Effector memory CD8-positive, alpha-beta T cell (primary cell): ENCODE measurements at places on chromosomes 7 and 10.

DNA sequence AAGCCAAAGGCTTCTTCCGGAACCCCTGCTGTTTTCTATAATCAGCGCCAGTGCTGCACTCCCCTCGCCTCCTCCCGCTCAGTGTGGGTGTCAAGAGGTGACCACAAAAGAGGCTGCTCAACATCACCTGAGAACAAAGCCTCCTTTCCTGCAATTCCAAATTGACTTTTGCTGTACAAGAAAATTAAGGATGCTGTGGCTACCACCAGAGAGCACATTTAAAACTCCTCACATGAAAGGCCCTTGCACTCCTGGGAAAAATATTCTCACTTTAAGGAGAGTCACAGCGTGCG, 96.4 kb downstream of the HIPK2 start:
- DNase-seq, result no peak

GRCh38 chr10:128579901-128580300, 453.7 kb upstream of the MKI67 start:
- DNase-seq, result no peak

DNA sequence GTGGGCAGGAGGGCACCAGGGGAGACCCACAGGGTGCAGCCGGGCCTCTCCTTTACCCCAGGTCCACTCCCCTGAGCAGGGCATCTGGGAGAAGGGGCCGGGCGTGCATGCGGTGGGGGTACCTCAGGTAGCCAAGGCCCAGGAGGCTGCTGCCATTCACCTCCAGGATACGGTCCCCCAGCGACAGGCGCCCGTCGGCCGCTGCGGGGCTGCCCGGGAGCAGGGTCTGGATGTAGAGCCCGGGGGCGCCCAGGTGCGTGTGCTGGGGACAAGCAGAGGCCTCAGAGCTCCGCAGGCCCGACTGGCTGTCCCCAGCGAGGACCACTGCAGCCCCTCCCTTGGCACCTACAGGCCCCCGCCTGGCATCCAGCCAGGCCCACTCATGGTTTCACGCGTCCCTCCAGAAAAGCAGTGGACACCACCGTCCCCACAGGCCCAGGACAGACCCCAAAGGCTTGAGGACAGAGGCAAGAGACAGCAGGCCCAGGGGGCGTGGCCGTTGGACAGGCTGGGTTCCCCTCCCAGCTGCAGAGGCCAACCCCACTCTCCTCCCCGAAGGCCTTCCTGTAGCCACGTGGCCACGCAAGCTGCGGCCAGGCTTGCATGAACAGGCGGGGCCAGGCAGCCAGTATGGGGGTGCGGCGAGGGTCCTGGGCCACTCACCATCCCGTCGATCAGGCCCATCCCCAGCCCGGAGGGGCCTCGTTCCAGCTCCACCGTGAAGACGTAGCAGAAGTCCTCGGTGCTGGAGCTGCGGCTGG, 24.3 kb downstream of the AP5Z1 start:
- DNase-seq, result no peak

GRCh38 chr7:98826811-98827231, 43.0 kb downstream of the TMEM130 start:
- DNase-seq, result no peak

DNA sequence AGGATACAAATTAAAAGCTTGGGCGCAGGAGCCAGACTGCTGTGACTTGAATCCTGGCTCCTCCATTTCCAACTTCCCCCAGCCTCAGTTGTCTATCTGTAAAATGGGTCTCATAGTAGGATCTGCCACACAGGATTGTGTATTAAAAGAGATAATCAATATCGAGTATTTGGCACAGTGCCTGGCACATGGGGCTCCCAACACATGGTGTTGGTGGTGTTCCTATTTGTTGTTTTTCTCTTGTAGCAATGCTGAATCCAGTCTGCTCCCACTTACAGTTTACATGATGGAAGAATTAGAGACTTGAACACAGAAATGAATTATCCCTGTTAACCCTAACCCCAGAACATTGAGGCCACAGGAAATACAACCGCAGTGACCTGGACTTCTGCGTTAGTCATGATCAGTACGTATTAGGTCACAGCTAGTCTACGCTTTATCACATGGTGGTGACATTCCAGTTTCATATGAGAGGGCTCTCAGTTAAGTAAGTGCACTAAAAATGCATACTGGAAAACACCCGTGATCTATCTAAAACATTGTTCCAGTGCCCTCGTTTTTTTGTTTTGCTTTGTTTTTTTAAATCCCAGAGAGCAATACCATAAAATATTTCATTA, 169.5 kb upstream of the KLF14 start:
- DNase-seq, result no peak

DNA sequence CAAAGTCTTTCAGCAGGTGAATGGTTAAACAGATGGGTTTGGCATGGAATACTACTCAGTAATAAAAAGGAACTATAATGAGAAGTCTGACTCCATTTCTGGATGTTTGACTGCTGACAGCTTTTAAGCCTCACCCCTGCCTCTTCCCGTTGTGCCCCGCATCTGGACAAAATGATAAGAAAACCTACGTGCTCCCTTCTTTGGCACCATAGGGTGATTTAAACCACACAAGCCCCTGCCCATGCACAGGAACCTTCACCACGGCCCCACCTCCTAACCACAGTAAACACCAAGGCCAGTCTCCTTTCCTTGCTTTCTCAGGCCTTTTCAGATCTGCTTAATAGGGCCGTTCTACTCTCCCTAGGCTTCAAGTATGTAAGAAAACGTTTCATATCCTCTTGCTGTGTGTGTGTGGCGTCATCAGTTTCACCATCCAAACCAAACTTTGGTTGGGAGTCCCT, 47.1 kb upstream of the UBN2 start:
- no peak for DNase-seq

GRCh38 chr7:150934045-150934766, 43.9 kb downstream of the KCNH2 start:
- no peak for DNase-seq

- DNase-seq, result no peak
These were observed 10.5 kb downstream of the NOD1 start for GRCh38 chr7:30468041-30468440.

DNA sequence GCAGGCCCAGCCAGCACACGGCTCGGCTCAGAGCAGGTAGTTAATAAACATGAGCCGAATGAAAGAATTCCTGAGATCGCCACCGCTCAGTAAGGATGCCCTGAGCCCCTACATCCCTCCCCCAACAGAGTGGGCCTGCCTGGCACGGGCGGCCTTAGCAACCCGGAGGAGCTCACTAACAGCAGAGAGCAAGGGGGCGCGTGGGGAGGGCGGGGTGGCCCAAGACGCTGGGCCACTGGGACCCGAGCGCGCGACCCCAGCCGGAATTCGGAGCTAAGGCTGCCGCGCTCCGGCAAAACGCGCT, 403 bp upstream of the ENO4 start:
- no peak for DNase-seq

DNA sequence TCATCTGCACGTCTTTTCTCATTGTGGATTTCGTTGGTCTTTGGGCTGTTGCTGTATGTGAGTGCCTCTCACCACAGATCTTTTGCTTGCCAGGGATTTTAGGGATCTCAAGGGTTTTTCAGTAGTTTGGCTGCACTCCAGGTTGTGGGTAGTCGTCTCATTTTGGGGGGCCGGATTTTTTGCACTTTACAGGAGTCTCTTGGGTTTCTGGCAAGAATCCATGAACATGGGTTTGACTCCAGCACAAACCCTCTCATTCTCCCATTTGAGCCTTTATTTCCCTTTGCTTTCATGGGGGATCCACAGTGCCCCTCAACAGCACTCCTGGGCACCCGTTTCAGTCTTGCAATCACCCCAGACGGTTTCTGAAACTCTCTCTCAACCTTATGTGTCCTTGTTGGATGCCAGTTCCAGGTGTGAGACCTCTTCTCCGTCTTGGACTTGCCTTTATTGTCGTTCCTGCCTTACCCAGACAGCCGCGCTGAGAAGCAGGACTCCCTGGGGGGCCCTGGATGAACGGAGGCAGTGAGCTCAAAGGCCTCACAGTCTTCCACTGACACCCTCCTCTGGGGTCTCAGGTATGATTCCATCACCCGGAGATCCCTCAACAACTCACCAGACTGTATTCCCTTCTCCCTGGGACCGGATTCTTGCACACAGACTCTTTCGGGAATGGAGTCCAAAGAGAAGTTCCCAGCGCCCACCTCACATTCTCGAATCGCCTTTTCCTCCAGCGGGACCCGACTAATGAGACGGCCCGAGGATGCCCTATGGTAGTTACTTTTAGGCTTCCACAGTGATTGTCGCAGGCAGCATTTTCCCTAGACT, 18.8 kb upstream of the ZNF273 start:
- DNase-seq, result no peak

GRCh38 chr7:1943933-1944618, 274.0 kb downstream of the ELFN1 start:
- DNase-seq, result no peak

DNA sequence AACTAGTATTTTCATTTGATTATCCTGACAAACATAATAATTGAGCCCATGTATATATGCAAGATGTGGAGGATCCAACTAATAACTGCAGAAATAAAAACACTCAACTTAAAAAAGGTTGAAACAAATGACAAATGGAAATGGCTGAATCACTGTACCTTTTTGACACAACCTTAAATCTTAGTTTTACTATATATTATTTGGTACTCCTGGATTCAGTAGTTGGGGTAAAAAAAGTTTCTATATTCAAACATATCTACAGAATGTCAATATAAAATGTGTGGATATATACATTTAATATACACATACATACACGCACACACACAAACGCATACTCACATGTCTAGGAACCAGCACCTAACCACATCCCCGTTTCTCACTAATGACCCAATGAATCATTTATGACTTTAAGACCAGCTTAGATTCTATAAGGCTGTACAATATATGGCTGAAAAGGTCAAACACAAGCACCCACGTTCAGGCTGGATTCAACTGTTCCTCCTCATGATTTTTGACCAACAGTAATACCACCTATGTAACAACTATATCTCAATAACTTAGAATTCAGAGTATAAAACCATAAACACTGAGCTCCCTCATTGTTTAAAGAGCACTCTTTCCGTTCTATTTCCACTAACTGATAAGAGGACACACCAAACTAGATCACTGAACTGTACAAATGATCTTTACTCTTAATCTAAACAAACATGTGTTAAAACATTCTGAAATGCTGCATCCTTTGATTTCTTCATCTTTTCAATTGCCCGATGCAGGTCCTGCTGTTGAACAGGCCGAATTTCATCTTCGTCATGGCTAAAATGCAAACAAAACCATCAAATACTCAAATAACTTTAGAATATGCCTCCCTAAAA, 63.8 kb downstream of the ATAD1 start:
- no peak for DNase-seq

DNA sequence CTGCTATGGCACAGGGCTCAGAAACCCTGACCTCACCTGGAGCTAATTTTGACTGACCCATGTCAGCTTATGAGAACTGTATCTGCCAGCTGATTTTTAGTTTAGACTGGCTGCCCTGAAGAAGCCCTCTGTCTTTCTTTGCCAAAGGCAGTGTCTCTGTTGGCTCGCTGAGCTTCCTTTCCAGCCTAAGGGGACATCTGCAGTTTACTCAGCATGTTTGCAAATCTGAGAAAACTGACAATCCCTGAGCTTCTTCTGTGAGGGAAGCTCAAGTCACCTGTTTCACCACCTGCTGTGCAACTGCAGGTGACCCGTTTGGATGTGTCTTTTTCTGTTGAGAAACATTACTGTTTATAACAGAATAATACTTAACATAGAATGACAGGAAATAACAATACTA, 46.0 kb downstream of the PRKAR2B start:
- no peak for DNase-seq

DNA sequence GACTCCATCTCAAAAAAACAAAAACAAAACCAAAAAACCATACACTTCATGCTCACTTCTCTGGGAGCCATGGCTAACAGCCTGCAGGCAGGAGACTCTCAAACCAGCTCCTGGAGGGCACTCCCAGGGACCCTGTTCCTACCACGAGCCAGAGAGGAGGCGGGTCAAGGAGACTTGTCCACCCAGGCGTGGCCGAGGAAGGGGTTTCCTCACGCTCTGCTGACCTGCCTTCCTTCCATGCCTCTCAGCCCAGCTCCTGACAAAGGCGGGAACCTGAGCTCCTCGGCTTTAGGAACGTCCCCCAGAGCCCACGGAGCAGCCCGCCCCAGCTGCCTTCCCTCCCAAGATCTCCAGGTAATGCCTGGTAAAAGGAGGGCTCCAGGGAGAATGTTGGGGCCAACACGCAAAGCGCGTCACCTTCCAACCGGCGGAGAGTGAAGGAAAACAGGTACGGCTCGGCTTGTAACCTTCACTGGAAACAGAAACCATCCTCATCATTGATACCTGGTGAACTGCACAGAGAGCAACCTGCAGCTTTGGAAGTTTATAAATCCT, 9.5 kb downstream of the GPR146 start:
- DNase-seq, result no peak

- DNase-seq, result no peak
These were observed 674.5 kb upstream of the GALNT17 start for GRCh38 chr7:70457482-70457881.
